ENCODE measurements at places on chromosomes 13 and 19.
A peak's percentile ranks its signal among the peaks of the same experiment; 100 is the strongest.

DNA sequence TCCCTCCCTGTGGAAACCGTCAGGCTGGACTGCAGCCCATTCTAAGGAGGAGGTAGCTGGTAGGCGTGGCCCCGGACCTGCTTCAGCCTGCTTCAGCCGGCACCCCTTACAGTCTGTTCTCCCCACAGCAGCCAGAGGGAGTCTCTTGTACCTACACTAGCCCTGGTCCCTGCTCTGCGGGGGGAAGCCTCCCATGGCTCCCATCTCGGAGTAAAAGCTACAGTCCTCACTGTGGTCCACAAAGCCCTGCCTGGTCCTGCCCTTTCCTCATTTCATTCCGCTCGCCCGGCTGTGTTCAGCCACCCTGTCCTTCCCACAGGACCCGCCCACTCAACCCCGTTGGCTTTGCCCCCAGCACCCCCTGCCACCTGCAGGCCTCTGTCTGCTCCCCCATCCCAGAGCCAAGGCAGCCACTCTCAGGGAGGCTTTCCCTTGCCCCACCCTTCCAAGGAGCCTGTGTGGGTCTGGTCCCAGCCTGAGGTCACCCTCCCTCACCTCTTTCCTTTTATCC, 1.3 kb downstream of the PGLYRP1 start:
- peaks cover 3% of the 10 kb centered on the region for H3K36me3 ChIP-seq
- no peak overlapping the region for H3K27ac ChIP-seq
- H3K27me3 ChIP-seq = peaks cover 28% of the 10 kb centered on the region
- DNase-seq = no peak
- peaks cover 14% of the 10 kb centered on the region for H3K4me1 ChIP-seq

DNA sequence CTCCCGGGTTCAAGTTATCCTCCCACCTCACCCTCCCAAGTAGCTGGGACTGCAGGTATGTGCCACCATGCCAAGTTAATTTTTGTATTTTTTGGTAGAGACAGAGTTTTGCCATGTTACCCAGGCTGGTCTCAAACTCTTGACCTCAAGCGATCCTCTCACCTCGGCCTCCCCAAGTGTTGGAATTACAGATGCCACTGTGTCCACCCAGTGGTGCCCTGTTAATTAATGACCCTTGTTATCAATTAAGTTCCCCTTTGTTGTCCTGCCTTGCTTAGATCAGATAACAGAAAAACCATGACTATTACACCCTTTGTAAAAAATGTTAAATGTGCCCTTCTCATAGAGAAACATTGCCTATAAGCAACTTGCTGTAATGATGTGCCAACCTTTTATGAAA, 34.4 kb upstream of the IGFL1 start:
- H3K4me3 ChIP-seq = no peak overlapping the region
- H3K27me3 ChIP-seq = peaks cover 78% of the 10 kb centered on the region
- H3K4me1 ChIP-seq = no peaks in the 10 kb centered on the region
- no peak overlapping the region for H3K27ac ChIP-seq

DNA sequence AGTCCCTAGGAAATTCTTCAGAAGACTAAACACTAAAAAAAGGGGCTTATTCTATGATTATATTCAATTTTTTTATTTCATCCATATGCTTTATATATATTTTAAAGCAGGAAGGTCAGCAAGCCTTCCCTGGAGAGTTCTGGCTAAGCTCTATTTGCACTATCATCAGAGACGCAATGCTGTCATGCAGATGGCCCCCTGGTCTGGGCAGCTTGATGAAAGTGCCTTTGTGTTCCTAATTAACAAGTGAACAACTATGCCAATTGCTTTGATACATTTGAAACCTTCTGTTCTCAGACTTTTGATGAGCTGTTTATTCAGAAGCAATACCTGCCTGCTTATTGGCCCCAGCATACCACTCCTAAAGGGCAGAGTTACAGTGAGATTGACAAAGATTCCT, 1344.6 kb downstream of the OLFM4 start:
- no peak overlapping the region for H3K4me3 ChIP-seq
- no peak for DNase-seq
- H3K27me3 ChIP-seq = no peaks in the 10 kb centered on the region
- no peak overlapping the region for H3K27ac ChIP-seq

- no peak overlapping the region for H3K27ac ChIP-seq
- DNase-seq = no peak
- no peak overlapping the region for H3K4me3 ChIP-seq
- no peaks in the 10 kb centered on the region for H3K27me3 ChIP-seq
- peaks cover 80% of the 10 kb centered on the region for H3K36me3 ChIP-seq
Observed at GRCh38 chr19:44254496-44254895, 5.2 kb upstream of the ZNF233 start.

DNA sequence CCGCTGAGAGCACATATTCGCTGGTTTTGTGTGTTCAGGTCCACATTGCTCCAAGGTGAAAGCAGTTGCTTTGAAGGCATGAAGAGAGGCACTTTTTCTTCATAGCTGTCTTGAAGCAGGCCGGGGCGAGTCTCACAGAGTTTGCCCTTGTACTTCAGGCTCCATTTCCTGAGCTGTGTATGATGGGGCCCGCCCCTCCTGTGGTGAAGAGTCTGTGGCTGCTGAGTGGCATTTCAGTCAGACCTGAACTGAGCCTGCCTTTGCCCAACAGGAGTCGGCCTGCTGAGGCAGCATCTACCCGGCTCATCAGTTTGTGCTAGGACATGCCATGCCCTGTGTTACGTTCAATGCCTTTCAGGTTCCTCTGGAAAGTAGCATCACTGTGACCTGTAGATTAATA, 44.4 kb upstream of the C1QTNF9 start:
- DNase-seq = peak; percentile 81
- peak overlapping the region; percentile 98 for H3K27ac ChIP-seq
- H3K4me1 ChIP-seq = peaks cover 92% of the 10 kb centered on the region
- no peaks in the 10 kb centered on the region for H3K27me3 ChIP-seq

- H3K27me3 ChIP-seq = no peaks in the 10 kb centered on the region
- no peak for DNase-seq
- H3K4me3 ChIP-seq = no peak overlapping the region
- H3K4me1 ChIP-seq = peaks cover 41% of the 10 kb centered on the region
- H3K27ac ChIP-seq = peak overlapping the region; percentile 68
- H3K36me3 ChIP-seq = peaks cover 62% of the 10 kb centered on the region
Observed at GRCh38 chr13:21147827-21148226, 28.5 kb downstream of the SKA3 start.

All from activated T-cell treated with anti-CD3 and anti-CD28 coated beads, Interleukin-2, amount 50 U/mL, for 24 hours (primary cell).